SJCRH30 (cell line): ENCODE measurements at places on chromosomes 2 and 18. TPM values are rescaled to one million over a fixed set of nuclear protein-coding genes. Genes with fewer than 3 reads are reported as not detected.

The NDC80 gene
- total RNA-seq, result 77.5 and 95.3 TPM in 2 replicates

The SPIRE1 gene
- 14.1 and 15.2 TPM in 2 replicates for total RNA-seq

The UGGT1 gene
- 51.1 and 51.6 TPM in 2 replicates for total RNA-seq

The FZD7 gene
- 9.2 and 10.0 TPM in 2 replicates for total RNA-seq

The IL1A gene
- not detected in 2 replicates for total RNA-seq

The RTP5 gene
- total RNA-seq, result not detected in 2 replicates

The DUSP2 gene
- 0.67 and 1.0 TPM in 2 replicates for total RNA-seq

The ACTG2 gene
- total RNA-seq, result 0.08 TPM in 1 of 2 replicates, not detected in the other

The C1GALT1C1L gene
- total RNA-seq, result 3.7 TPM in 2 replicates

The PAIP2B gene
- total RNA-seq, result 2.8 and 3.1 TPM in 2 replicates

The IL1R2 gene
- total RNA-seq, result not detected in 2 replicates

- peak; percentile 49 for DNase-seq
Measured at GRCh38 chr2:69285379-69285894, 101.6 kb downstream of the GFPT1 start.

GRCh38 chr2:4190548-4190947 lies 487.2 kb downstream of the DCDC2C start:
- DNase-seq, result no peak

- DNase-seq, result no peak
Measured at GRCh38 chr2:197710424-197711042, 5.4 kb downstream of the MARS2 start.

GRCh38 chr2:9269695-9270360 lies 63.2 kb downstream of the ASAP2 start:
- peak; percentile 78 for DNase-seq

DNA sequence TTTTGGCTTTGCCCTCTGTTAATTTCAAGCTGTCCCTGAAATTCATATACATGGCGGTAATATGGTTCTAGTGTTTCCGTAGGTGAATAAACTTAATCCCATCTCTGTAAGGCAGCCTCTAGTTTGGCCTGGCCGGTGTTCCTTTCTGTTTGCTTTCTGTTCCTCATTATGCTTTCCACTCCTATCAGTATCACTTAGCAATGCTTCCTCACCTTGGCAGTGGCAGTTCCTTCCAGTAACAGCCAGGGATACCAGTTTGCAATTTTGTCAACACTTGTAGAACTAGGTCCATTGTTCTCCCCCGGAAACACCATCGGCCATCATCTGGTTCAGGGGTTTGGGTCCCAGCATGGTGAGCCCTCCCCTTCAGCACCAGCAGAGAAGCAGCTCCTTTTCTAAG lies 18.2 kb upstream of the TNP1 start:
- no peak for DNase-seq

DNA sequence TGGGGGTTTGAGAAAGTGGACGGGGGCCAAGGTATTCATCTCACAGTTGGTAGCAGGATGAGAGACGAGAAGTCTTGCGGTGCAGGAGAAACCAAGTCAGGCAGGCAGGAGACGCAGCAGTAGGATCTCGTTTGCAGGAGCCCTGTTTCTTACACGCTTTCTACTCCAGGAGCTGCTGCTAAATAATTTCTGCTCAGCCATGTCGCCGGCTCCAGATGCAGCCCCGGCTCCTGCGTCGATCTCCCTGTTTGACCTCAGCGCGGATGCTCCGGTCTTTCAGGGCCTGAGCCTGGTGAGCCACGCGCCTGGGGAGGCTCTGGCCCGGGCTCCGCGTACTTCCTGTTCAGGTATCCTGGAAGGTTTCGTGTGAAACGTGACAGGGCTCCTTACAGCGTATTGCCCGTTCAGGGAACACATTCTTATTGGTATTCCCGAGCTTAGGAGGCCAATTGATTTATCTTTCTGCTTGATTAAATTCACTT lies 494 bp downstream of the ANKZF1 start:
- DNase-seq, result peak; percentile 45

GRCh38 chr18:76988031-76988826 lies 144.4 kb downstream of the MBP start:
- DNase-seq, result no peak

DNA sequence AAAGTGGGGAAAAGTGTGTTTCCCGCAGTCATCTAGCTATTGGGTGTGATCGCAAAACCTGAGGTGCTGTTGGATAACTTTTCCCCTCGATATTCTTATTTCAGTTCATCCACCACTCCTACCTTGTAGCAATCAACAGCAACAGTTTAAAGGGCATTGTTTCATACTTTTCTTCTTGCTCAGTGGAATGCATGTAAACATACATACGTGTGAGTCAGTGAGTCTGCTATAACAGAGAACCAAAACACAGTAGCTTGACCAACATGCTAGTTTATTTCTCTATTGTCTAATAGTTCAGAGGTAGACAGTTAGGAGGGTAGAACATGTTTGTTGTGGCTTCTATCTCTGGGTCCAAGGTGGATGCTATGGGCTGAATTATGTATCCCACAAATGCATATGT lies 77.6 kb upstream of the FOXI3 start:
- DNase-seq, result no peak

- DNase-seq, result no peak
Measured at GRCh38 chr2:54577944-54578647, 122.0 kb downstream of the SPTBN1 start.

- no peak for DNase-seq
Measured at GRCh38 chr2:149816756-149817551, 229.4 kb upstream of the MMADHC start.

GRCh38 chr2:70515938-70516337 lies 37.7 kb downstream of the TGFA start:
- no peak for DNase-seq

DNA sequence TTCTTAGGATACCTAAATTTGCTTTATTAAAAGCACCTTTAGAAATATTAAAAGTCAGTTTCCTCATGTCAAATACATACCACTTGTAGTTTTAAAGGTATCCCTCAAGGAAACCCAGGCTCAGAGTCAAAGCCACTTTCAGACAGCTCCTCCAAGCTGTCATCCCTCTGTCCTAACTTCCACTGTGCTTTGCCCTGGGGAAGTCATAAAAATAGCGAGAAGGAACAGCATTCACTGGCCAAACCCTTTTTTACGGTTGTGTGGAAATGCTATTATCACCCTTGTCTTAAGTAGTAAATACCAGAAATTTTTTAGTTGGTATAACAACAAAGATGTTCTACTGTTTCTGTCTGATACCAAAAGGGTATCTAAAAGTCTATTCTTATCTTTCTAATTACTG lies 680.5 kb downstream of the ZEB2 start:
- DNase-seq, result no peak

DNA sequence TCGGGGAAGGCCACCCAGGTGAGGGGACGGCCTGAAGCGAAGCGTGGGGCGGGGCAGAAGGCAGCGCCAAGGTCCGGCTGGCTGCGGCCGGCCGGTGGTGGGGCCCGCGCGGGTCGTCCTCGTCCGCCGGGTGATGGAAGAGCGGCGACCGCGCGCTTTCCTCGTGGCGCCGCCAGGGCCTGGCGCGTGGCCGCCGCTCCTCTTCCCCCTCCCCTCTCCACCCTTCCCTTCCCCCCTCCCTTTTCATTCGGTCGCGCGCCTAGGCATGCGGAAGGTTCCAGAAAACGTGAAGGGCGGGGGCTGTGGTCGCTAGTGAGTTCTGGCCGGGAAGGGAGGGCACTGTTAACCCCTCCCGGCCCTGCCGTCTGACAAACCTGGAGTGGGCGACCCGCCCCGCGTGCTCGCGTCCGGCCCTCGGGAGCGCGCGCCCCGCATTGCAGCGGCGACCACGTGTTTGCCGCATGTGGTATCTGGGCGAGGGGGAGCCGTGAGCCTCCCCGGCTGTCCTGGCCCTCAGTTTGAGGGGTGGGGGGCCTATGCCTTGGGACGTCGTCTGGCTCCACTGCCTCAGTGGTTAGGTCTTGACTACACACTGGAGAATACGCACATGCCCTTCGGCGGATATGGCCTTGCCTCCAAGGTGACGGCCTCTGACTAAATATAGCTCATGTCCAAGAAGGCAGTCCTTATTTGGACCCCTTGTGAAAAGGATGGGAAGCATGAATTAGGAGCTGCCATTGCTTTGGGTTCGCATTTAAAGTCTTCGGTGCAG lies 579 bp downstream of the MAT2A start:
- DNase-seq, result peak; percentile 67

DNA sequence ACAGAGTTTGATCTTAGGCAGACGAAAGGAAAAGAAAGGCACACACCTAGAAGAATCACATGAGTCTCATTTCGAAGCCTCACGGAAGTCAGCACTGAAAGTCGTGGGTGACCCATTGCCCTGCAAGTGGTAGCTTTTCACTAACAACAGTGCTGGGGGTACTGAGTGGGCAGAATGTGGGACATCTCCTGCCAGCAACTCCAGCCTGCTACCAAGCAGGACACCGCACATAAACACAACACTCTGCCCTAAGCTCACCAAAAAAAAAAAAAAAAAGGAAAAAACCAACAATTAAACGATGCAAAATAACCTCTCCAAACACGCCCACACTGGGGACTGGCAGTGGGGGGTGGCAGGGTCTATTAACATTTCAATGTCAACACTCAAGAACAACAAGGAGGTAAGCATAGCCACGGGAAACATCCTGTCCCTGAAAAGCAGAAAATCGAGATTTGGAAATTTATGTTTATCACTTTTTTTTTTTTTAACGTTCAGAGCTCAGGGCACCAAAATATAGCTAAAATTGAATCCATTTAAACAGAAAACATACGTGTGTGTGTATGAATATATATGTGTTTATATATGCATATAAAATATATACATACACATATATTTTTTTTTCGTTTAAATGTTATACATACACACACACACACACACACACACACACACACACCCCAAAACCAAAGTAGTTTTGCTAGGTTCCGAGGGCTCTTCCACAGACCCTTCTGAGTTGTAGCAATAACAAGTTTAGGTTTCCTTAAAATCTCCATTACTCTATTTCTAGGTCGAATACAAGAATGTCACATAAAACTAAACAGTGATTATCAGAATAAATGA lies 2.2 kb downstream of the INO80D start:
- peak; percentile 24 for DNase-seq

DNA sequence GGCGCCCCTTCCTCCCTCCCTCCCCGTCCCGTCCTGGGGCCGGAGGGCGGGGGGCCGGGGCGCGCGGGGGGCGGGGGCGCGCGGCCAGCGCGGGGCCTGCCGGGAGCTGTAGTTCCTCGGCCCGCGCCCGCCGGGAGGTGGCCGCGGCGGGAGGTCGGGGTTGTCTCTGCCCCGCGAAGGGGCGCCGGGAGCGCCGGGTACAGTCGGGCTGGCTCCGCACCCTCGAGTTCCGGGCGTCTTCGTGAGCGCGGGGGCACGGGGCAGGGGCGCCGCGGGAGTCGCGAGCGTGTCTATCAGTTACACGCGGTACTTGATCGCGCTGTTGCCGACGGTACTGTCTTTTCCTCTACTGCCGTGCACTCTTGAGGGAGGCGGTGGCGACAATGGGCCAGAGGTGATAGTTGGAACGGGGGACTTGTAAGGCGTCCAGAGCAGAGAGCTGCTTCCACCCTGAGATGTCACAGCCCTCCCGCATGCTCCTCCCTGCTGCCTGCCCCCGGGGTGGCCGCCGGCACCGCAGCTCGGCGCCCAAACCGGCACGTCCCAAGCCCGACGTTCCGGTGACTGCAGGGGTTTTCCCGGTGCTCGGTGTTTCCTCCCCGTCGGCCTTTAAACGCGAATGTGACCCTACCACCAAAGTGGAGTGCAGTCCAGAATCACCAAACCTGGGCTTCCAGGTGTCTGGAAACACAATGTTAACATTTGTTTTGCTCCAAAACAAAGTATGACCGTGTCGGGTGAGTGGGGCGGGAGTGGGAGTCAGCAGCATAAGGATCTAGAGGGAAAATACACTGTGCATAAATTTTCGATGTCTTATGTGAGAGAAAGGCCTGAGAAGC lies at the start of gene PRKD3:
TSS of gene PRKD3 (minus strand) at position 48 of the 839 bp plus-strand sequence. CDS start 8,309 bp downstream, outside the sequence.
- no peak for DNase-seq

DNA sequence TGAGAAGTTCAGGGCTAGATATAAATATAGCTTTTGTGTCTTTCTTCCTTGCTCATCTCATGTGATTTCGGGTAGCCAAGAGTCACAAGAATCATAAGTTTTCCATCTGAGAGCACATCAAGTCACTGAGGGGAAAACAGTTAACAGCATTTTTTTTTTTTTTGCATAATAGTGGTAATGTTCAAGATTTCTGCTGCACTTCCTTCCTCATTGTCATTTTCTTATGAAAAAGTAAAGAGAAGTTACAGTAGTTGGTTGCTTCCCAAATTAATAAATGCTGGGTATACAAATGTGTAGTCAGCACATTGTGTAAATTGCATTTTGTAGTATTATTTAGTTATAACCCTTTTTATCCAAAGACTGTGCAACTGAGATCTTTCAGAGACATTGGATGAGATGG lies 93.6 kb downstream of the ZEB2 start:
- no peak for DNase-seq

GRCh38 chr2:58065248-58065647 lies 18.6 kb downstream of the VRK2 start:
- DNase-seq, result no peak

GRCh38 chr2:19812166-19812565 lies 89.6 kb downstream of the TTC32 start:
- no peak for DNase-seq

GRCh38 chr18:48923746-48924629 lies 26.8 kb downstream of the SMAD7 start:
- no peak for DNase-seq

GRCh38 chr2:46909771-46910419 lies 5.7 kb downstream of the MCFD2 start:
- no peak for DNase-seq

GRCh38 chr2:28028025-28028424 lies 137.5 kb downstream of the BABAM2 start:
- DNase-seq, result no peak

DNA sequence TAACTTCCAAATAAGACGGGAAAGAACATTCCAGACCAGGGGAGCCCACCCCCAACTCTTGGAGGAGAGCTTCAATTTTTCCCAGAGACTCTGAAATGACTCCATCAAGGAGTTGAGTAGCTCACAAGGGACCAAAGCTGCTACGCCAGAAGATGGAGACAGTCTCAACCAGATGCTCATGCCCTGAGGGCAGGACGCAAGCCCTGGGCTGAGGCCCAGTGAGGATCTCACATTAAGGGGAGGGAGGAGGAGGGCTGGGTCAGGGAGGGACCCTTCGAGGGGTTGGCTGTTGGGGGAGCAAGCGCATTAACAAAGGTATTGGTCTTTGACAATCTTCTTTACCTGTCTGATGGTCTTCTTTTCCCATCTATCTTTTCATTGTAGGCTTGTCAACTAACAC lies 141.3 kb upstream of the SLC1A4 start:
- DNase-seq, result no peak
